ENCODE measurements at places on chromosomes 11 and 22. TPM values are rescaled to one million over a fixed set of nuclear protein-coding genes. Genes with fewer than 3 reads are reported as not detected.

Gene PTPRCAP
- total RNA-seq: 226 TPM

Gene HIC2
- 5.0 TPM for total RNA-seq

Gene INPP5J
- total RNA-seq: 0.87 TPM

- H3K36me3 ChIP-seq: peaks cover 85% of the 10 kb centered on the region
- H3K27me3 ChIP-seq: no peaks in the 10 kb centered on the region
- H3K4me1 ChIP-seq: no peaks in the 10 kb centered on the region
- H3K4me3 ChIP-seq: no peak overlapping the region
- H3K27ac ChIP-seq: no peak overlapping the region
Observed at GRCh38 chr11:47786373-47786772, 19.2 kb upstream of the FNBP4 start.

Gene SPI1
- 366 TPM for total RNA-seq

DNA sequence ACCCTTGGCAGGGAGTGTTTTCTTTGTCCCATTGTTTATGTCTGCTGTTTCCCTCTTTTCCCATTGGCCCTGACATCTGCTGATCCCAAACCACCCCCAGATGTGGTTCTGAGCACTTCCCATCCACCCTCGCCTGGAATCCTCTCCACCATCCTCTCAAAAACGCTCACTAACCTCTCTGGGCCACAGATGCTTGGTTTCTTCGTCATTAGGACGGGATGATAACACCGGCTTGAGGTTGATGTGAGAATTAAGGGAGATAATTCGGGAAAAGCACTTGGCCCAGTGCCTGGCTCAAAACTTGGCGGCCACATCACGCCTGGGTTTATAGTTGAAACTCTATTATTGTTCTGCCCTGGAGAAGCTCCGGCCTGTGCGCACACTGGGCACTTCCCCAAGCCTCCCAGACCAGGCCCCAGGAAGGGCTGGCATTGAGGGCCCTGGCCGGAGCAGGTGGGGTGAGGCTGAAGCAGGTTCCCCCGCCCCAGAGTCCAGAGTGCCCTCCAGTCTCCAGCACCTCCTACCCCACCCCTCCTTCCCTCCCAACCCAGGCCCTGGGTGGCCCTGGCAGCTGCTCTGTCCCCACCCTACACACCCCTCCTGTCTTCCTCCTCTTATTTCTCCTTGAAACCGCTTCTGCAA is 63.7 kb downstream of the CYTH4 start:
- no peak overlapping the region for H3K27ac ChIP-seq
- no peak overlapping the region for H3K4me3 ChIP-seq
- no peaks in the 10 kb centered on the region for H3K4me1 ChIP-seq
- DNase-seq: no peak
- H3K27me3 ChIP-seq: peaks cover 5% of the 10 kb centered on the region
- H3K36me3 ChIP-seq: no peaks in the 10 kb centered on the region

- H3K27me3 ChIP-seq: peaks cover 3% of the 10 kb centered on the region
- no peaks in the 10 kb centered on the region for H3K36me3 ChIP-seq
- H3K4me3 ChIP-seq: no peak overlapping the region
- DNase-seq: peak; percentile 63
- H3K27ac ChIP-seq: peak overlapping the region; percentile 22
Observed at GRCh38 chr11:2212411-2213251, 41.0 kb upstream of the TH start.

DNA sequence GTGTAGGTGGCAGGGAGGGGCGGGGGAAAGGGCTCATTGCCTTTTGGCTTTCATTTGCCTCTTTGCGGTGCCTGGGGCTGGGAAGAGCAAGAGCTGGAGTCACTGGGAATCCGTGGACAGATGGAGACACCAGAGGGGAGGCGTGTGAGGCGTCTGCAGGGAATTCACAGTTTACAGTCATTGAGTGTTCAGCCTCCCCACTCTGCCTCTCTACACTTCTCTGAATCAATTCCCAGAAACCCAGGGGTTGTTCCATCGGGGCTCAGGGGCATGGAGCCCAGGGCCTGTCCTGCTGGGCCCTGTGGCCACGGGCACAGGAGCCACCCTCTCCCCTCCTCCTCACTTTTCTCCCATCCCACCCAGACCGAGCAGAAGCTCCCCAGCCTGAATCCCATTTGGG is 160.5 kb upstream of the NAV2 start:
- no peaks in the 10 kb centered on the region for H3K36me3 ChIP-seq
- no peaks in the 10 kb centered on the region for H3K4me1 ChIP-seq
- no peaks in the 10 kb centered on the region for H3K27me3 ChIP-seq
- no peak overlapping the region for H3K27ac ChIP-seq

- H3K27ac ChIP-seq: peak overlapping the region; percentile 89
- H3K27me3 ChIP-seq: peaks cover 11% of the 10 kb centered on the region
- H3K4me1 ChIP-seq: peaks cover 7% of the 10 kb centered on the region
Observed at GRCh38 chr11:120326845-120327281, 1.8 kb downstream of the TLCD5 start.

Measured in spleen (tissue), 13 donors.